ENCODE measurements at places on chromosomes 5 and 9.

DNA sequence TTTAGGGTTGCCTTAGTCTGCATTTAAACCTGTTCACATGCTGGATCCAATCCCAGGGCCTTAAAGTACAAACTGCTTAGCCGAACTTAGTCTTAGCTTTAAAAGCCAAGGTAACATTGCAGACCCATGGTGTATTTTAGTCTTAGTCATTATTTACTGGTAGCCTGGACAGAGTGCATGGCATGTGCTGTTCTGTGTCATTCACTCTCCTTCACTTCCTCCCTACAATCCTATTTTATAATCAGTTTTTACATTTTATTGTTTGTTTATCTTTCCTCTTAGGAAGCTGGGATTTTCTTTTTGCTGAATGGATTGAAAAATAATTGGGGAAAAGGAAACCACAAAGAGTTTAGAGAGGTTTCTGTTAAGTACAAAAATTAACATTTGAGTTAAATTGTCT, 29.4 kb upstream of the TAL2 start:
- no peak for DNase-seq

- DNase-seq, result no peak
Observed at GRCh38 chr9:14279671-14280070, 34.3 kb downstream of the NFIB start.

- no peak for DNase-seq
Observed at GRCh38 chr5:72478276-72478675, 28.9 kb downstream of the ZNF366 start.

DNA sequence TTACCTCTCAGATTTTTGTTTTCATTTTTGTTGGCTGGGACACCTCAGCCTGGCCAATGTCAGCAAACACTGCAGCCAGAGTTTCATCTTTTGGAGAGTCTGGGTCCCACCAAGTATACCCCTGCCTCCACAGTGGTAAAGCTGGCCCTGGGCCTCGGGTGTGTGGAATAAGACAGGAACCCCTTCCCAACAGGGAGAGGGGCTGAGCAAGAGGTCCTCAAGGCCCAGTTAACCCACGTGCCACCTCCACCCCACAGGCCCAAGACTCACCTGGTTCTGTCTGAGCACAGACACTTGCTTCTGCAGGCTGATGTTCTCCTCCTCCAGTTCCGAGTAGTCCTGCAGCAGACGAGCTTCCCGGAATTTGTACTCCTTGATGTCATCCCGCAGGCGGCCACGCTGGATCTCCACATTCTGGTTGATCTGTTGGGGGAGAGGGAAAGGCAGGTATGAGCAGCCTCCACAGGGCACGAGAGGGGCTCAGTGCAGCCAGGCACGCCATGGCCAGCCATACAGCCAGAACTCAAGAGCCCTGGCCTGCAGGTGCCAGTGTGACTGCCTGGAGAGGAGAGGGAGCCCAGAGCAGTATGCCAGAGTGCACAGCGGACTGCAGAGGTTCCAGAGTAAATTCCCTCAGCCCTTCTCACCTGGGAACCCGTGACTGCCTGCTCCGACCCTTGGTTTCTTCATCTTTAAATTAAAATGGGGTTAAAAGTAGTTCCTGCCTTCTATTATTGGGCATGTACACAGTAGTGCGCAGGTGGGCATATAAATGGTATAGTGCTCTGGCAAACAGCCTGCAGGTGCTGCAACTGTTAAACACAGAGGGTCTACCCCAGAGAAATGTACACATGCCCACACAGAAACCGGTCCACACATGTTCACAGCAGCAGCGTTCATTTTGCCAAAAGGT, 42.0 kb downstream of the BICD2 start:
- DNase-seq, result no peak

DNA sequence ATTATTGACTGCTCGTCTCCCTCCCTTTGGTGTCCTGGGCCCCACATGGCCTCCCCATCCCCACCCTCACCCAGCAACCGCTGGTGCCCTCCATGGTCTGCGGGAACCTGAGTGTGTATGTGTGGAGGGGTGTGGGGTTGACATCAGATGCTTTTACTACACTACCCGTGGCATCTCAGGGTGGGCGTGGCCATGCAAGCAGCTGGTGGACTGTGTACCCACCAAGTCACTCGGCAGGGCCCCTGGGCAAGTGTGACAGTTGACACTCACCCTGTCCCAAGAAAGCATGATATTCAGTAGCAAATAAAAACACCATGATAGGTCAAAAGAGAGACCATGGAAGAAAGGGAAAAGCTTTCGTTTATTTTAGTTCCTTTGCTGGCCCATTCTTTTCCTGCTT, 7.4 kb upstream of the NXNL2 start:
- no peak for DNase-seq

DNA sequence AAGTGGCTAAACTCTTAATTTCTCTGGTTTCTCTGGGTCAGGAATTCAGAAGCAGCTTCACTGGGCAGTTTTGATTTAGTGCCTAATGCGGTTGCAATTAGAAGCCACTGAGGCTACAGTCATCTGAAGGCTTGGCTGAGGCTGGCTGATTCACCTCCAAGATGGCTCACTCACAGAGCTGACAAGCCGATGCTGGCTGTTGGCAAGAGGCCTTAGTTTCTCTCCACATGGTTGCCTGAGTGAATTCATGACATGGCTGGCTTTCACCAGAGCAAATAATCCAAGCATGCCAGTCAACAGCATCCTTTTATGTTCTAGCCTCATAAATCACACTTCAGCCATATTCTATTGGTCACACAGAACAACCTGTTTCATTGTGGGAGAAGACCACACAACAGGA, 2.8 kb upstream of the CDK7 start:
- DNase-seq, result no peak
